ENCODE measurements at places on chromosomes 2 and 18.
A peak's percentile ranks its signal among the peaks of the same experiment; 100 is the strongest.

DNA sequence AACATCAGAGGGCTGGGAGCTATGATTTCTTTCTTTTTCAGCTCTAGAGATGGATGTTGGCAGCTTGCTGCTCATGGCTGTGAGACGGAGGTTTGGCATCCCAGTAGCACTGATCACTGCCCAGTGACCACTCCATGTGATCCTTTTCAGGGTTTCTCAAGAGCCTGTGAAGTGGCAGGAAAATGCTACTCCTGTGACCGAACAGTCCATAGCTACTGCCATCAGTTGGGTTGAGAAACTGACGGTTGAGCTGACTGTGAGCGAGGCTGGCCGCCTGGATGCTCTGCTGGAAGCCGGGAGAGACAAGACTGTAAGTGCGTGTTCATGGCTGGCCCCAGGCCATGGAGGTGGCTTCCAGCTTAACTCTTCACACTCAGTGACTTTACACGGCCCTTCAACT lies 34.2 kb downstream of the VWA3B start:
- DNase-seq = no peak

DNA sequence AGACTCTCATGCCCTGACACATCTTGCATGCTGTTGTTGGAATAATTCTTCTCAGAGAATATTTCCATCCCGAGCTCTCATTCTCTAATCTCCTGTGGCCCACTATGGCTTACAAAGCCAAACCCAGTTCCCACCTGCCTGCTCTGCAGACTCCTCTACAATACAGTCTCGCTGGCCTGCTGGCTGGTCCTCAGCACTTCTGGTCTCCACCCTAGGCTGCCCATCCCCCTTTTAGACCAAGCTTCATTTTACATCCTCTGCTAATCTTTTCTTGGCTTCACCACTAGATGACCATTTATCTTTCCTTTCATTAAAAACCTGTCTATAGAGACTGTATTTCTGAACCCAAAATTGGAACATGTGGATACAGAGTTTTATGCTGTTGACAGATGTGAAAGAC lies 42.5 kb upstream of the YPEL5 start:
- DNase-seq = no peak

GRCh38 chr2:68775272-68775842 lies 40.7 kb downstream of the ARHGAP25 start:
- no peak for DNase-seq

DNA sequence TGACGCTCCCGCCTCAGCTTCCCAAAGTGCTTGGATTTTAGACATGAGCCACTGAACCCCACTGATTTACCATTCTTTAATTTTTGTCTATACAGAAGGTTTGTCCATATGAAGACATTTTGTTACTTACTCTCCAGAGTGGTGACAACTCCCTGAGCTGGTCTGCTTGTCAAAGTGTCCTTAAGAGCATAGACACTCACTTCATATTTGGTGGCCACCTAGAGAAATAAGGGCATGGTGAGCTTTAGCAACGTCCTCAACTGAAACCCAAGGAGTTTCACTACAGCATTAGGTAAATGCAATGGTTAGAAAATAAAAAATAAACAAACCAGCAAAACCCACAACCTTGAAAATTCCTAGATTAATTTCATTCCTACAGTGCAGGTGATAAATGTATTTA lies 57.8 kb downstream of the FN1 start:
- no peak for DNase-seq

DNA sequence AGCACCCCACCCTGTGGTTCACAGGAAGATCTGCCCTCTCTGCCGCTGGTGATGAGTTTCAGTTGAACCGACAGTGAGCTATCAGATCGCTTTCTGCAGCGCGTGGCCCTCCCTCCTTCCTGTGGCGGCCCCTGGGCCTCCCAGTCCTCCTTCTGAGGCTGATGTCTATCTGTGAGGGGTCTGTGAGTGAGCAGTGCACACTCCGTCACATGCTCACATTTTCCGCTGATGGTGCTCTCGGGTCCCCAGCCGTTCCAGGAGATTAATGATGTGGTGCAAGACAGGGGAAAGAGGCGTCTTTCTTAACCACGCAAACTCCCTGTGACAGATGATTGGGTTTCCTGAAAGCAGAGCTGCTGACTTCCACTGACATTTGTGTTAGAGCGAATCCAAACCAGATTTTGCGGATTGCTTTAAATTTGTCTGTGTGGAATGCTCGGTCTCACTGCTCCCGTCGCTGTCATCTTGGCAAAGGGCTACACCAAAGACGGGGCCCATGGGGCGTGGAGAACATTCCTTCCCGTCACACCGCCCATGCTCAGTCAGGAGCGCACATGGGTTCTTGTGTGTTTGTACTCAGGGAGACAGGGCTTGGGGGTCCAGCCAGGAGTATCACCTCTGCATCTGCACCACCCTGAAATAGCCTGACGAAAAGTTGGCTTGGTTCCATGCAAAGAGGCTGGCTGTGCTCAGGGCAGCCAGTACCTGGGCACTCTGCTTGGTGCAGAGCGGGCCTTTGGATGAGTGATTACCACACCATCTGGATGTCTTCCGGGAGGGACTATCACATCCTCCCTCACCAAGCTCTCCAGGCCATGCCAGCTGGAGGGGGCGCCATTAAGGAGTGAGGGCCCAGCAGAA lies 154.7 kb upstream of the HS6ST1 start:
- DNase-seq = peak; percentile 63

GRCh38 chr2:84388133-84388532 lies 70.9 kb downstream of the SUCLG1 start:
- DNase-seq = no peak

DNA sequence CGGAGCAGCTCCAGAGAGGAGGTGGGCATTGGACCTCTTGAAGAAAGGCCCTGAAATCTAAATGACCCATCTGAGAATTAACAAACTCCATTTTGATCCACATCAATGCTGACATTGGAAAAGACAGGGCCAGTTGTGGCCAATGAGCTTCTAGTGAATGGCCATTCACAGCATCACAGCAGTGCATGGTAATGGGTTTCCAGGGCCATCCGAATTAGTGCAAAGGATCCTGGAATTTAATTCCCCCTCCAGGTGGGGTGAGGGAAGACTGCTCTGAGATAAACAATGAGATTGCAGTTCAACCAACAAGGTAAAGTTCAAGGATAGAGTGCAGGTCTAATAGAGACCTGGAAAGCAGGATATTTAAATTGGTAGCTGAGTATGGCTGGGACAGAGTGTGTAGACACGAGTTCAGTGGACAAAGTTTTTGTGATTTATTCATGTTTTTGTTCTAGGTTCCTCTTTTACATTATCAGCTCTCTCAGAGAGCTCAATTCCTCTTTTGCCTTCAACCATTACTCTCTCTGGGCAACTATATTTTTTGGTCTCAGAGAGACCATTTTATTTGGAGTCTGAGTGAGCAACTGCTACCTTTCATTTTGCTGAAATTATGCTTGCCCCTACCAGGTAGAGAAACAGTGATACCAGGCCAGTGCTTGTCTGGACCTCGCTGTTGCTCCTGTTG lies 5.0 kb downstream of the TACR1 start:
- no peak for DNase-seq

GRCh38 chr2:149029307-149029965 lies 9.1 kb upstream of the LYPD6B start:
- no peak for DNase-seq

DNA sequence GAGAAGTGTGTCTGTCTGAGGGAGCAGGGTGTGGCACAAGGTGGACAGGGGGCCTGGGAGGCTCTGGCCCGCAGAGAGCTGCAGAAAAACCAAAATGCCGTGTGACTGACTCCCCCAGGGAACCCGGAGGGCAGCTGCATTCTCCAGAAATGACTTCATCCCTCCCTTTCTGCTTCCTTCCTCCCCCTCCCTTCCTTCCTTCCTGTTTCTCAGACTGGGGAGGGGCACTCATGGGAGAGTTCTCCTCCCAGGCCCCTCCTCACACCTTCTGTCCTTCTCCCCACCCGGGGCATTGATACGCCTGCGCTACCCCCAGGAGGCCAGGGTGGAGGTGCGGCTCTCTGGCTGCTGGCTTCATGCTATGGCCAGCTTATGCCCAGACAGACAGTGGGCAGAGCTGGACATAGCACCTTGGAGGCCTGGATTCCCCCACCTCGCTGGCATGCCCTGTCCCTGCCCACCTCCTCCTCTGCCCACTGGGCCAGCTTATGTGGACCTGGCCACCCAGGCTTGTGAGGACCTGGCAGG lies 8.2 kb upstream of the GPR17 start:
- peak; percentile 25 for DNase-seq

DNA sequence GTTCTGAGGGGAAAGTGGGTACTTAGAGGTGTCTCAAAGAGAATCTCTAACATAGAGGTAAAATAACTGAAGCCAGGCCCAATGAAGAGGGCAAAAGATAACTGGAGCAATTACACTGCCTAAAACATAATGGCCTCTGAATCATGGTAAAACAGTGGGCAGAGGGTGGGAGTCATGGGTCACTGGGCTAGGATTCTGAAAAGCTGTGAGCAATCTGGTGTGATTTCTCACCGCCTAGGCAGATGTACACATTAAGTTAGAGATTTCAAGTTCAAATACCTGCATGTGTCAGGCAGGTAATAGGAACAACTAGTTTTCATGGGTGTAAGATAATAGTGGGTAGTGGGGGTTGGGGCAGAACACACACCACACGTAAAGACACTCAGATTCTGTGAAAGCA lies 45.6 kb downstream of the INSIG2 start:
- no peak for DNase-seq

DNA sequence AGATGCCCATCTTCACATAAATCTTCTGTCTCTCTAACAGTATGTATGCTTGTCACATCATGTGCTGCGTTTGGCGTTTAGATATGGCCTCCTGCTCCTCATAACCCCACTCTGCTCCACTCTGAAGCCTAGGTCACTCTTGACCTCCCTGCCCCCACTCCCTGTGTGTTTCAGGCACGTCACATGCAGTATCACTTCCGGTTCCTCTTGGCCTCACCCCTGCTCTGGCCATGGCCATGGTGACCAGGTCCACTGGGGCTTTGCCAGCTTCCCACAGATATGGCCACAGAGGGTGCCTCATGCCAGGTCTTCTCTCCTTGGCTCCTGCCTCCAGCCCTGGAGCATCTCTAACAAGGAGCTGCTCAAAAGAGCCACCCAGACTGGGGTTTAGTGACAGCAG lies 160.0 kb downstream of the RNF152 start:
- DNase-seq = no peak

DNA sequence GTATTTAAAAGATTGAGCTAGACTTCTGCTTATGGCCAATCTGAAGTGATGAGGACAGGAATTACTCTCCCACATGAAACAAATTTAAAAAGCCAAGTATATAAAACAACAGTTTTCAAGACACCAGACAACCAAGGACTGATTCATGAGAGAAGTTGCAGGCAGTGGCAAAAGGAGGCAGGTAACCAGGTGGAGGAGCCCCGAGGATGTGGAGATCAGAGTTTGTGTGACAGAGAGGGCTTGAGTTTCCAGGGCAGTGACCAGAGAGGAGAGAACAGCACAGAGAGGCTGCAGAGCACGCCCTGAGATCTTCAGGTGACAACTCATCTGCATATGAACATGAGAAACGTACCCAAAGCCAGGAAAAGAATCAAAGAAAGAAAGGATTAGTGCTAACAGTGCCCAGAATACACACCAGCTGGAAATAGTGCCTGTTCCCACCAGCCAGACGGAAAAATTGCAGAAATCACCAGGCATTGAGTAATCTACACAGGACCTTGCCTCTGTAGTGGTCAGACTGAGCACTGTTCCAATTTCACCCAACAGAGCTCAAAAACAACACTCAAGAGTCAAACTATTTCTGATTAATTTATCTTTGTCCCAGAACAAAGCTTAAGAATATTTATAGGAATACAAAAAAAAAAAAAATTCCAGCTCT lies 173.1 kb downstream of the SEPTIN10 start:
- DNase-seq = no peak

GRCh38 chr2:39529836-39530235 lies 92.8 kb upstream of the MAP4K3 start:
- DNase-seq = no peak

DNA sequence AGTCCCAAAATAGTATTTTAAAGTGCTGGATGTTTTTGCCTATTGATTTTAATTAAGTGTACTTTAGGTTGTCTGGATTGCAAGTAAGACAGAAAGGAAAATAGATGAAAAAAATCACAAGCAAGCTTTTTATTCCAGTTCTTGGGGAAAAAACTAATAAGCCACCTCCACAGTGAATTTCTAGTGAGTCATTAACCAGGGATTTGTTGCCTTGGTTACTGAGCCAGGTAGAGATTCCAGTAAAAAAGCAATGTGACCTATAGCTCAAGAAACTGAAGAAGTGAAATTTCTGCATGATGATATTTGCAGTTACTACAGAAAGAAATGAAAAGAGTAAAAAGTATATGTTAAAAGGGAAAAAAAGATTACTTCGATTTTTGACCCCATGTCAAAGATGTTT lies 160.6 kb downstream of the METTL4 start:
- no peak for DNase-seq

GRCh38 chr2:112818094-112818902 lies 18.3 kb downstream of the IL1B start:
- DNase-seq = no peak

DNA sequence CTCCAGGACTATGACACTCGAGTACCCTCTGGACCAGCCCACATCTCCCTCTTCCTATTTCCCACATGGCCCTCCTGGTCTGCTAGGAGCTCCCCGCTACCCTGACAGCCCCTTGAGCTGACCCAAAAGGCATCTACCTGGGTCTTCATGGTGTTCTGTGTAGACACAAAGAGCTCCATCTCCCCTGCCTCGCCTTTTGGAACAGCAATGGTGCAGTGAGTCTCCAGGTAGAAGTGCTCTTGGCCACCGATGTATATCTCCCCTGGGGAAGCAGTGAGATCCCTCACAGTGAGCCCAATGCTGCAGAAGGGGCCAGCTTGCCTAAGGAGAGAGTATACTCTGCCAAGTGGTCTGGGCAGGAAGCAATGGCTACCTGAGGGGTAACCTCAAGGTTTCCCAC lies 47.8 kb downstream of the XDH start:
- DNase-seq = no peak
